ENCODE measurements at places on chromosomes 7 and 10.

DNA sequence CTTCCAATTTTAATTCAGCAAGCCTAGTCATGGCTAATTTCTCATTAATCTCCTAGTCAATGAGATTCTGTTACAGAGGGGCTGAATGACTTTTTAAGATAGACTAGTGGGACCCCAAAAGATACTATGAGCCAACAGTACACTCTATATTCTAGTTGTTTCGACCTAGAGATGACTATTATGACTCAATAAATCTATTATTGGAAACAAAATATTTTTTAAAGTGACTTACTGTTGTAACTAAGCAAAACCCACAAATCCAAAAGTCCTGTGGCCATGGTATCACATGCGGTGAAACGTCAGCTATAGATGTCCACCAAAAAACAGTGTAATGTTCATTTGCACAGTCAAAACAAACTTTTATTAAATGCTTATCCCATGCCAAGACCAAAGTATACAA is 95.3 kb upstream of the ADO start:
- no peak for DNase-seq

- DNase-seq: no peak
These were observed 157.3 kb upstream of the PPP2R2D start for GRCh38 chr10:131743190-131744151.

GRCh38 chr7:103134836-103135554 is 13.9 kb downstream of the NAPEPLD start:
- no peak for DNase-seq

DNA sequence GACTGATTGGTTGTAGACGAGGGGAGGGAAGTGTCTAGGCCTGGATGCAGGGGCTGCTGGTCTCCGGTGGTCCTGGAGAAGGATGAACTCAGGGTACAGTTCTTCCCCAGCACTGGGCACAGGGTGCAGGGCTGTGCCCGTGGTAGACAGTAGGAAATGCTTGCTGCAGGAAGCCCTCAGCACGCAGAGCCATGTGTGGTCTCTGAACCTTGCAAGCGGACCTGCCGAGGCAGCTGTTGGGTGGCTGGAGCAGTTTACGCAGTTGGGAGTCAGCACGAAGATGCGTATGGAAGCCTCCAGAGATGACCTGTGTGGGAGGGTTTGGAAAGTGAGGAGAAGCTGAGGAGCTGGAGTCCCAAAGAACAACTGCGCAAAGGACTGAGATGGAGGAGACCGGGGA is 39.0 kb downstream of the DOCK1 start:
- DNase-seq: no peak

- no peak for DNase-seq
These were observed 27.1 kb downstream of the UNCX start for GRCh38 chr7:1259621-1260243.

GRCh38 chr7:83655951-83656556 is 7.1 kb upstream of the SEMA3E start:
- DNase-seq: peak; percentile 4

DNA sequence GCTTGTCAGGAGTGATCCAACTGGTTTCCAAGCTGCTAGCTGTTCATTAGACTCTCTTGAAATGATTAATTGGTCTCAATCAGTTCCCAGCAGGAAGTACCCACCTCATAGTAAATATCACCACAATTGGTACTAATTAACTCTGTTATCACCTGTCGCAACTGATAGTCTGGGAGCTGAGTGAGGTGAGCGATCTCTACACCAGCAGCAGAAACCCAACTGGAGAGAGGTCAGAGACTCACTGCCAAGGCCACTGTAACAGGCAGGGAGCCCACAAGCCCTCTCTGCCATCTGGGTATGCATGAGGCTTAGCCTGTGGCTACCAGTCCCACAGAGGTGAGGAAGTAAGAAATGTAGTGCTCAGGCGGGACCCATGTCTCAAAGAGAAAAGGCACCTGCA is 245.5 kb downstream of the DYNC1I1 start:
- no peak for DNase-seq

GRCh38 chr10:22607261-22607660 is 107.1 kb downstream of the PIP4K2A start:
- DNase-seq: no peak

DNA sequence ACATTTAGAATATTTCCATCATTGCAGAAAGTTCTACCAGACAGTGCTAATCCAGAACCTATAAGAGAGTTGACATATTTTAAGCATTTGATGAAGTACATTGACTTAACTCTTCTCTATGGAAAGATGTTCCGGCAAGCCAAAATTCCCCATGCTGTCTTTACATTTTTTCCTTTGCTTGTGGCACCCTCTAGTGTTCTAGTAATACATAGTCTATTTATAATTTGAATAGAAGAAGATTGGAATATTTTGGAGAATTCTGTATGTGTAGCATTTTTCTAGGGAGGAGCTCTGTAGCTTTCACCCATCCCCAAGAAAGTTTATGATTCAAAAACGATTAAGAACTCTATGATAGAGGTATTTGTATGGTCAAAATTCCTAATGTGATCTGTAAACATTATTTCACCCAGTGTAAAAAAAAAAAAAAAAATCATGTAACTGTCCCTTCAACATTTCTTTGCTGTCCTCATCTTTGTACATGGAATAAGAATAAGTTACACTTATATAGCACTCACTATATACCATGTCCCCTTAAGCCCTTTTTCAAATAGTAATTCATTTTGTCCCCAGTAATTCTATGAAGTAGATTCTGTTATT is 33.2 kb downstream of the NRF1 start:
- peak; percentile 10 for DNase-seq

DNA sequence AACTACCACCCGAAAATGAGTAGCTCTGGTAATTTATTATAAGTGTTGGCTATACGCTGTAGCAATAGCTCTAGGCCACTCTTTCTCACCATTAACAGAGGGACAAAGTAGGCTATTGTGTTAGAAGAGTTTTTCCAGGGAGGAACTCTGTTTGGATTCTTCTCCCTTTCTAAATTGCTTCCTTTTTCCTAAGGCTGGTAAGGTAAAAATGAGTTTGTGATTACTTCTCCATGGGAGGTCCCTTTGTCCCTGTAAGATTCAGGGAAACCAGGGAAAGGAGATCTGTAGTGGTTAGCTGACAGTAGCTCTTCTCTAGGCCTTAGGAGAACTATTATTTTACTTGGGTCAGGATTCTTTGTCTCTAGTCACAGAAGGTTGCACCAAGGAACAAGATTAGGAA is 23.2 kb upstream of the SEMA3E start:
- DNase-seq: no peak

DNA sequence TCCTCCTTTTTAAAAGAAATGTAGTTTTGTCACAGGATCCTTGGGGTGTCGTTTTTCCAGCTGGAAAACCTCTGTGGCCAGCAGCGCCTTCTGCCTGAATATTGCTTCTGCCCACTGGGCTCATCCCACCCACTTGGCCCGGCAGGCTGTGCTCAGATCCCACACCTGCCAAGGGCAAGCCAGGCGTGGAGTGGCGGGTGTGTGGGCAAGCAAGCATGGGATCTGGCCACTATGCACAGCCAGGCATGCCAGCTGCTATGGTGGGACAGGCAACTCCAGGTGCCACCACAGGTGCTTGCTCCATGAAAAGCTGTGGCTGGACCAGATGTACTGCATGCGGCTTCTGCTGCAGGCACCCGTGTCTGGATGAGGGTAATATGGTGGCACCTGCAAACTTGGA is 31.2 kb upstream of the INPP5F start:
- no peak for DNase-seq

DNA sequence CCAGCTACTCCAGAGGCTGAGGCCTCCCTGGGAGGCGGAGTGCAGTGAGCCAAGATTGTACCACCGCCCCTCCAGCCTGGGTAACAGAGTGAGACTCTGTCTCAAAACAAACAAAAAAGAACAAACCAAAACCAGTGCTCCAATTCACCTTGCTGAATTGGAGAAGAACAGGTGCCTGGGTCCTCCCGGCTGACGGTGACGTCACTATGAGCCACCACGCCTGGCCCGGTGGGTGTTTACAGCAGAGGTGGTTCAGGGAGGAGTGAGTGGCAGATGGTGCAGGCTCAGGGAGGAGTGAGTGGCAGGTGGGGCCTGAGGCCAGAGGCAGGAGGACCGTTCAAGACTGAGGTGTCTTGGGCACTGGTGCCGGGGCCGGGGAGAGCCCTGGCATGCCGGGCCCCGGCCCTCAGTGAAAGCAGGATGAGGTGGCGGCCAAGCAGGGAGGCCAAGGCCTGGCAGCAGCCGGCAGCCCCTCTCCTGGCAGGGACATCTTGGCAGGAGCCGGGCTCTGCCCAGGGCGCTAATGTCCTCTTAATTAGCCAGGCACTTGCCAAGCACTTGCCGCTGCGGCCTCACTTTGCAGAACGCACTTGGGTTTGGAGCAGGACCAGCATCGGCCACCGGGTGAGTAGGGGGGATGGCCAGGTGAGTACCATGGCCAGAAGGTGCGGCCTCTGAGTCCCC is 162.8 kb upstream of the TNRC18 start:
- DNase-seq: no peak

GRCh38 chr7:66933469-66933868 is 12.4 kb downstream of the TMEM248 start:
- no peak for DNase-seq

Data from NCI-H187 treated with DMSO at 0.1 percent for 48 hours (cell line).